ENCODE measurements at places on chromosomes 16 and 17.

GRCh38 chr16:74825941-74826340 is 51.3 kb upstream of the FA2H start:
- DNase-seq = no peak

GRCh38 chr16:635573-636205 is 416 bp downstream of the METTL26 start:
- no peak for DNase-seq

DNA sequence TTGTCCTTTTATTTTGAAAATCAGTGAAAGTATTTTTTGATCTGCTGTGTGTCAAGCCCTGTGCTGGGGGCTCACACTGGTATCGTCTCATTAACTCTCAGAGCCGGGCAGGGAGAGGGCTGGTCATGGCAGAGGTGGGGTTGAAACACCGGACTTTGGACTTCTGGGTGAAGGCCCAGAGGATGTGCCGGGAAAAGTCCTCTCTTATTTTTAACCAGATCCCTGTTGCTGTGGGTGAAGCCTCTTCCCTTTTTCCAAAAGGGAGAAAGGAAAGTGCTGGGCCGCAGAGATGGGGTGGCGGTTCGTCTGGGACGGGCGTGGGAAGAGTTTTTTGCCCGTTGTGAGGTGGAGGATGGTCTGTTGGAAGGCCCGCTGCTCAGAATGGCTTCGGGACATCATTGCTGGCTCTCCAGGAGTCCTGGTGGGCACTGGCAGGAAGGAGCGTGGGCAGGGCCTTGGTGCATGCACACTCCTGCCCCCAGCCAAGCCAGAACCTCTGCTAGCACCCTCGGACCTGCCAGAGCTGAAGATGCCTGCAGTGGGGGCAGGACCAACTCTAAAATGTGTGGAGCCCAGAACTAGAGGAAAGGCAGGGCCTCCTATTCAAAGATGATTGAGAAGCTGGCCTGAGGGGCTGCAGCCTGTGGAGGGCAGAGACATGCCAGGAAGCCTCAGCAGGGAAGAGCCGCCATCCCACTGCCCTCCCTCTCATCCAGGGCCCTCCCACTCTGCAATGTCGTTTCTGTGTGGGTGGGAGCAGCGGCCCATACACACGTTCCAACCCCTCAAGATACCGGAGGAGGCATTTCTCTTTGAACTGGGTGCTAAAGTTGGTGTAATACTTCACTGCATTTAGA is 213.2 kb downstream of the CCDC182 start:
- no peak for DNase-seq

GRCh38 chr16:57882792-57883191 is 80.5 kb upstream of the KIFC3 start:
- DNase-seq = no peak

DNA sequence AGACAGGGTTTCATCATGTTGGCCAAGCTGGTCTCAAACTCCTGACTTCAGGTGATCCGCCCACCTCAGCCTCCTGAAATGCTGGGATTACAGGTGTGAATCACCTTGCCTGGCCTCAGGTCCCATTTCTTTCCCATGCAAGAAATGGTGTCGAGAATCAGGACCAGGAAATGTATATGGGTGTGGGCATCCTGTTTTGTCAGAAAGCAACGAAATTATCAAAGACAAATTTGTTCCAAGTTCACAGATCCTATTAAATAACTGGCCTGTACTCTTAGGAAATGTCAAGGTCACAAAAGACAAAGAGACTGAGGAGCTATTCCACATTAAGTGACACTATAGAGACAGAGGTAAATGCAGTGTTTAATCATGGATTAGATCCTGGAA is 17.1 kb upstream of the ST6GALNAC1 start:
- DNase-seq = no peak

DNA sequence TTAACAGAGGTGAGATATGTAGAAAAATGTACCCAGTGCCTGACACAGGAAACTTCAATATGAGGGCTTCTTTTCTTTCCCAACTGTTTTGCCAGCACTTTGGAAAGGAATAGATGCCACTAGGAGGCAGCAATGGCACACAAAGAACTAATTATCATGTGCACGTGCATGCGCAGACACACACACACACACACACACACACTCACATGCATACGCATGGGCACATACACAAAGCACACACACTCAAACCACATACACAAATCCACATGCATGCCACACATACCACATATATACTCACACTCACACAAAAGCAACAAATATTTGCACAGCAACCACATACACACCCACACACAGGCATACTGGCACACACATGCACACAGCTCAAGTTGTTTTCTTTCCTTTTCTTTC is 8.8 kb upstream of the CEP112 start:
- DNase-seq = no peak

DNA sequence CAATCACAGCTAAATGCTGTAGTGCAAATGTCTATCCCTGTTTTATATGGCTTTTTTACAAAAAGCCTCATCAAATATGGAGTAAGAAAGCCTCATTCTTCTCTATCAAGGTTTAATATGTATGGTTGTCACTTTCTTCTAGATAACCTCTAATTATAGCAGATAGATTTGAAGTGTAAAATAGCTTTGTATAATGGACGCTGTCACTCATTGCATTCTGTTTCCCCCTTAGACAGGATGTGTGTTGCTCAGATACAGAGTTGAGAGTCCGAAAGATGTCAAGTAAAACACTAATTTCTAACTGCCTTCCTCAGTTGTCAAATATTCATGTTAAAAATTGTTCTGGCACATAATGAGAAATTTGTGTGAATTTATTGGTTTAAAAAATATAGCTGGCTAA is 88.0 kb downstream of the NLK start:
- no peak for DNase-seq

DNA sequence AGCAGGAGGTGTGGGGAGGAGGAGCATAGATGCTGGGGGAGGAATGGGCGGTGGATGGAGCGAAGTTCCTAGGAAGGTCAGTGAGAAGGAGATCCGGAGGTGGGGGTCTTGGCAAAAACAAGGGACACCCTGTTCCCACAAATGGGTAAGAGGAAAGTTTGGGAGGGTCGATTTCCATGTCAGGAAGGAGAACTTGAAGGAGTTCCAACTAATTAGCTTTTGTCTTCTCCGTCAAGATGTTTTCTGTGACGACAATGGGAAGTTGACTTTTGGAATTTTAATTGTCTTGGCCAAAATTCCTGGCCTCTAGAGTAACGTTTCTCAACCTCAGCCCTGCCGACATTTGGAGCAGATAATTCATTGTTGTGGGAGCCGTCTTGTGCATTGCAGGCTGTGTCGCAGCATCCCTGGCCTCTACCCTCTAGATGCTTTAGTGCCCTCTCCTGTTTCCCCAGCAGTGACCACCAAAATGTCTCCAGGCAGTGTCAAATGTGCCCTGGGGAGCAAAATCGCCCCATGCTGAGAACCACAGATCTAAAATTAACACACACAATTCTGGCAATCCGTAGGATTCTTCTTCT is 97.1 kb downstream of the PITPNC1 start:
- no peak for DNase-seq

- no peak for DNase-seq
Measured at GRCh38 chr17:2954898-2955445, 108.4 kb downstream of the OR1D5 start.

- DNase-seq = no peak
Measured at GRCh38 chr17:66228887-66229782, at the start of gene APOH. Gene APOH (minus strand): TSS chr17:66229415. CDS start chr17:66229379, 36 bp downstream.

GRCh38 chr16:4386451-4386805 is 14.8 kb downstream of the VASN start:
- DNase-seq = no peak

DNA sequence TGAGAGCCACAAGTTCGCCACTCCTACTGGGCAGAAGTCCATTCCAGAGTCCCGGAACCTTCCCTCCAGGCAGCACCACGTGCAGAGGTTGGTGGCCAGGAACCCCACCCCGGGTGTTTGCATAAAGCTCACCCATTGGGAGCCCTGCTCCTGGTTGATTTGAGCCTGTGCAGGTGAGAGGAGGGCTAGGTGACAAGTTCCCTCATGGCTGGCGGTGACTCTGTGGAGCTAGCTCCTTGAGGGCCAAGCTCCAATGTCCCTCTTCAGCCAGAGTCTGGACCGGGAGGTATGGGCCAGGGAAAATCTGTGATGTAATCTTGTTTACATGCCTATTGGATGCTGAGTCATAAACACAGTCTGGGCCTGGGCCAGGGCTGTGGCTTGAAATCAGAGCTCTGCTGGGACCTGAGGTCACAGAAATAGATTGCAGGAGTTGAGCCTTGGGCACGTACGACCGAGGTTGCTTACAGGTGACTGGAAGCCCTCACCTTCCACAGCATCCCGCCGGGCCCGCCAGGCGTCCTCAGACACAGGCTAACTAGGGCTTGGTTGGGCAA is 118.9 kb downstream of the AATF start:
- DNase-seq = no peak

- no peak for DNase-seq
Measured at GRCh38 chr17:7137171-7137943, 22.7 kb upstream of the ASGR2 start.

GRCh38 chr16:1192384-1193073 is 32.5 kb downstream of the TPSG1 start:
- DNase-seq = no peak

DNA sequence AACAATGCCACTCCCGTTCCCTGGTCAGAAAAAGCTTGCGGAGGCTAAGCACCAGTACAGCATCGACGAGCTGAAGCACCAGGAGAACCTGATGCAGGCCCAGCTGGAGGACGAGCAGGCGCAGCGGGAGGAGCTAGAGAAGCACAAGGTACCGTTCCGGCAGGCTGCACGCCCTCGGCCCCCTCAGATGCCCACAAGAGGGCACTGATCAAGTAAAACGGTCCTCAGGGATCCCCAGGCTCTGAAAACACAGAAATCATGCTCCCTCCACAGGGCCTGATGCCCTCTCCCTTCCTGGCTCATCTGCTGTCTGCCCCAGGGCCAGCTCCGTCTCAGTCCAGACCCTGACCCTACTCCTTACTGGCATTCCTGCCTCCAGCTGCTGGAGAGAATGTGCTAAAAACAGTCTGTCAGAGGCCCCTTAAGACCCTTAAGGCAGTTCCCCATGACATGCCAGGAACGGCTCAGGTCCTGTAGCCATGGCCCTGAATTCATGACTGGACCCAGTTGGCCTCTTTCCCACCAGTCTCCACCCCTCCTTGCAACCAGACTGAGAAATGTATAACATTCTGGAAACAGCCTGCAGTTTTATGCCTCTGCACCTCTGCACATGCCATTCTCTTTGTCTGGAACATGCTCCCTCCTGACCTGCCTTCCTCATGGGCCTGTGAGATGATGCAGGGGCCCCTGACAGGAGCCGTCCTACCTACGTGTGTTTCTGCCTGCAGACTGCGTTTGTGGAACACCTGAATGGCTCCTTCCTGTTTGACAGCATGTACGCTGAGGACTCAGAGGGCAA is 21.8 kb downstream of the DRC3 start:
- no peak for DNase-seq

GRCh38 chr17:6686026-6686425 is 27.1 kb downstream of the SLC13A5 start:
- DNase-seq = no peak

- no peak for DNase-seq
Measured at GRCh38 chr16:54878301-54878700, 52.4 kb upstream of the IRX5 start.

DNA sequence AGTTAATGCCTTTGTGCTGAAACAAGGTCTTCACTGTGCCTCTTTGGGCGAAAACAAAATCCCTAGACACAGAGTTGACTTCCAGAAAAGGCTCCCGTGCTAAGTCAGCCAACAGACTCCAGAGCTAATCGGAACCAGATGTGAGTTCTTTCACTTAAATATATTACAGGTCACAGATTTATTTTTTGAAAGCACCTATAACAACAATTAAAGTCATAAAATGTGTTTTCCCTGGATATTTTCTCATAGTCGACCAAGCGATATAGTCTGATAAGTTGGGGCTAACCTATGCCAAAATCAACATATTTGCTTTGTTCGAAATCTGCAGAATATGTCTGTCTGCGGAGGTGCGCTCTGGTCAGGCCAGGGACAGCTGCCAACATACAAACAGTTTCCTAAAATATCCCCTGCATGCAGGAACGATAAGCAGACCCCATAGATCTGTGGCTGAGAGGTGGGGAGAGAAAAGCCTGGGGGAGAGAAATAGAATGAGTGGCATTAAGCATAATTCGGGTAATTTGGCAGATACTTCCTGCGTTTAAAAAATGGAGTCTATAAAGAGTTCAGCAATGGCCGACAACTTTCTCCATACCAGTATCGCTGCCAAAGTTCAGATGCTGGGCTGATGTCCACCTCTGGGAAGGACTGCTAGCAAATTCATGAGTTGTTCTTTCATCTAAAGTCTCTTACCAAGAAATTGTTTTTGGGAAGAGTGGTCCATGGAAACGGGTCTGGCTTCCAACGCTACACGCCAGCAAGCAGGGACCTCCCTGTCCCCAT is 50.8 kb upstream of the MYH10 start:
- no peak for DNase-seq

GRCh38 chr17:27810902-27811557 is 10.7 kb upstream of the NOS2 start:
- DNase-seq = no peak

DNA sequence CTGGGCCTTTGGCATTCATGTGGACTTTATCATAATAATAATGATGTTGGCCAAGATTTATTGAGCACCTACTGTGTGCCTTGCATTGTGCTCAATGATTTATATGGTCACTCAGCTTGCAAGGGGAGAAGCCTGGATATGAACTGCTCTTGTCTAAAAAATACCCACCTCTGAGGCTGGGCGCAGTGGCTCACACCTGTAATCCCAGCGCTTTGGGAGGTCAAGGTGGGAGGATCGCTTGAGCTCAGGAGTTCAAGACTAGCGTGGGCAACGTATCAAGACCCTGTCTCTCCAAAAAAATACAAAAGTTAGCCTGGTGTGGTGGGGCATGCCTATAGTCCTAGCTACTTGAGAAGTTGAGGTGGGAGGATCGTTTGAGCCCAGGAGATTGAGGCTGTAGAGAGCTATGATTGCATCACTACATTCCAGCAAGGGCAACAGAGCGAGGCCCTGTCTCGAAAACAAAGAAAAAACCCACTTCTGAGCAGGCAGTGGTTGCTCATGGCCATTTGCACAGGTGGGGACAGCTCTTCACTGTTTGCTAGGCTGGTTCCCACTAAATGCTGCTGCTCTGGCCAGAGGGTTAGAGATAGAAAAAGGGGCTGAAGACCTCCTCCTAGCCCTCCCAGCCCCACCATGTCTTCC is 4.3 kb upstream of the ADGRG1 start:
- DNase-seq = no peak

DNA sequence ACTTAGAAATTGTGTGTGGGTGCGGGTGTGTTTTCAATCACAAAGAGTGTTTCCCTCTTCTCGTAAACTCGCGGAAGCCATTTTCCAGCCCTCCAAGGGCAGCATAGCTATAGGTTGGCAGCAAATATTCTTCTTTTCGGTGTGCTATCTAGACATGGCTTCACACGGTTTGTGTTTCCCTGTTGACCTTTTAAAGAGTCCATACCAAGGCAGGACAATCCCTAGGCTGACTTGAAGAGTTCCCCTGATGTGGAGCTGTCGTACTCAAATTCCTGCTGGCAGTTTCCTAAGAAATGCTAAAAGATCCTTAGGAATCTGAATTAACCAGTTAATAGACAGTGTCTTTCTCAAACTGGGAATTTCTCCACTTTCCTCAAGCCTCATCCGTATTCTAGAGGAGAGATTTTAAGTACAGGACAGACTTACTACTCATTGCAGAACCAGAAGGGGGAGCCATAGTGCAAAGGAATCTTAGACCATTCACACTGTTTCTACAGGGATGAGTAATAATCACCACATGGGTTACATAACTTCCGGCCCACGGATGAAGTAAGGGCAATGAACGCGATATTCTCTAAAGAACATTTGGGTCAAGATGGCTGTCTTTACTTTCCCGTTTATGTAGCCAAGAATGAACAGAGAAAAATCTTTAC is 288.6 kb upstream of the ELAC2 start:
- no peak for DNase-seq

GRCh38 chr16:55506083-55506482 is 2.8 kb upstream of the LPCAT2 start:
- no peak for DNase-seq
